Fibroblast of lung (primary cell): ENCODE measurements at places on chromosomes 11 and 22. TPM values are rescaled to one million over a fixed set of nuclear protein-coding genes. Genes with fewer than 3 reads are reported as not detected.

The FAM111B gene
- 6.2 and 14.8 TPM in 2 replicates for polyA plus RNA-seq

GRCh38 chr11:7506243-7506642 is 7.6 kb upstream of the PPFIBP2 start:
- DNase-seq = no peak

- peak; percentile 11 for DNase-seq
Measured at GRCh38 chr11:117621226-117621625, 175.8 kb downstream of the DSCAML1 start.

DNA sequence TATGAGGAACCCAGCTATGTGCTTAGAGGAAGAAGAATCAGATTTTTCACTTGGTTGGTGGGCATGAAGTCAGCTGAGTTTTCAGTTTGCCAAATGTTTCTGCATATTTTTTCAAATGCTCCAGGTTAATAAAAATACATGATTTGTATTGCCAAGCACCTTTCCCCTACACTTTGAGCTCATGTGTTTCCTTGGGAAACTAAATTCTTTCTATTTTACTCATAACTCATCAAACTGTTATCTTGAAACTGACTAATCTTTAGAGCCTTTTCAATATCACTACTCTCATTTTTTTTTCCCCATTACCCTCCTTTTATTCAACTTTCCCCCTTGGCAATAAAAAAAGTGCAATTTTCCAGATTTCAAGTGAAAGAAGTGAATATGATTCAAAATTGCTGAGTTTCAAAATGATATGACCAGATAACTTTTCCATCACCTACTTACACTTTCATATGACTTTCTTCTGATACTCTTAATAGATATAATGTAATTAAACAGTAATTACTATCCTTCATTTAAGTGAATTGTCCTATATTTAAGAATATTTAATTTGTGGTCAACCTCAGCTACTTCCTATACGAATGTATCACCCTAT is 91.9 kb upstream of the SOX6 start:
- no peak for DNase-seq

GRCh38 chr11:128424271-128424711 is 163.1 kb downstream of the ETS1 start:
- peak; percentile 43 for DNase-seq

- no peak for DNase-seq
Measured at GRCh38 chr11:128470081-128470480, 117.3 kb downstream of the ETS1 start.

GRCh38 chr22:38228873-38229740 is 27.3 kb downstream of the MAFF start:
- peak; percentile 73 for DNase-seq

The APOBEC3G gene
- polyA plus RNA-seq = 11.0 and 14.3 TPM in 2 replicates

- no peak for DNase-seq
Measured at GRCh38 chr11:46612326-46612725, 4.7 kb downstream of the HARBI1 start.

The DCHS1 gene
- 0.92 and 5.0 TPM in 2 replicates for polyA plus RNA-seq

DNA sequence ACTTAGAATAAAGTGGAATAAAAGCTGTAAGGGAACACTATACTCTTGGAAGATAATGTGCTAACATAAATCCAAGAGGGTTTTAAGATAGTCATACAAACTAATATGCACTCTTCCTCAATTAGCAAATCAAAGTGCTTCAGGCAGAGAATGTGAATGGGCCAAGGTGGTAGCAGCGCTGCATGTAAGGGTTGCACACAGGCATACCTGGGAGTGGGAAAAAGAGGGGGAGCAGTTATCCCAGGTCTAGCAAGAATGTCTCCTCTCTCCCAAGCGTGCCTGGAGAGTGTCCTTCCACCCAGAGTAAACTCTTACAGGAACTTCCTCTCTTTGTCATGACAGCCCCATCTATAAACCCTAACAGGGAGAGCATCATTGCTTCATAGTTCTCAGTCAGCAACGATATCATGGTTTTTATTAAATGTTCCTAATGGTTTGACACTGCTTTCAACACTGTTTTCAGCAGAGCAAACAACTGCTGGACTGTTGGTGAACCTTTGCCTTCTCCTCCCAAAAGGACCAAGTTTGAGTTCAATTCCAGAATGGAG is 61.6 kb downstream of the SYTL2 start:
- no peak for DNase-seq

The TSPAN4 gene
- polyA plus RNA-seq = 102 and 133 TPM in 2 replicates

DNA sequence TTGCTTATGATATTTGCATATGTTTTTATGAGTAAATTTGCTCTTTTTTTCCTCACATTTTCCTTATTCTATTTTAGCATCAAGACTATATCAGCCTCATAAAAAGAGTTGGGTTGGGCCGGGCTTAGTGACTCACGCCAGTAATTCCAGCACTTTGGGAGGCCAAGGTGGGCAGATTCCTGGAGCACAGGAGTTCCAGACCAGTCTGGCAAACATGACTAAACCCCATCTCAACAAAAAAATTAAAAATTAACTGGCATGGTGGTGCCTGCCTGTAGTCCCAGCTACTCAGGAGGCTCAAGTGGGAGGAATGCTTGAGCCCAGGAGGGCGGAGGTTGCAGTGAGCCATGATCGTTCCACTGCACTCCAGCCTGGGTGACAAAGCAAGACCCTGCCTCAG is 148.8 kb upstream of the ANO5 start:
- no peak for DNase-seq

- DNase-seq = peak; percentile 50
Measured at GRCh38 chr11:2305140-2305778, 3.4 kb downstream of the TSPAN32 start.

- DNase-seq = no peak
Measured at GRCh38 chr11:65887723-65888162, 528 bp downstream of the FIBP start.

- DNase-seq = no peak
Measured at GRCh38 chr11:119892311-119892808, 163.4 kb upstream of the NECTIN1 start.

GRCh38 chr11:31419669-31420068 is 50.0 kb downstream of the DNAJC24 start:
- DNase-seq = peak; percentile 25
